ENCODE measurements at places on chromosomes 11 and 22. TPM values are rescaled to one million over a fixed set of nuclear protein-coding genes. Genes with fewer than 3 reads are reported as not detected.

Gene ACRV1
- not detected for total RNA-seq

Gene GUCY1A2
- total RNA-seq, result 0.07 TPM

Gene NLRX1
- 10.4 TPM for total RNA-seq

Gene SMC1B
- total RNA-seq, result not detected

Gene LRRC4C
- not detected for total RNA-seq

All from A549 treated with RU486 at 1 μM for 4 hours (cell line).